ENCODE measurements at places on chromosomes 5 and 9.

DNA sequence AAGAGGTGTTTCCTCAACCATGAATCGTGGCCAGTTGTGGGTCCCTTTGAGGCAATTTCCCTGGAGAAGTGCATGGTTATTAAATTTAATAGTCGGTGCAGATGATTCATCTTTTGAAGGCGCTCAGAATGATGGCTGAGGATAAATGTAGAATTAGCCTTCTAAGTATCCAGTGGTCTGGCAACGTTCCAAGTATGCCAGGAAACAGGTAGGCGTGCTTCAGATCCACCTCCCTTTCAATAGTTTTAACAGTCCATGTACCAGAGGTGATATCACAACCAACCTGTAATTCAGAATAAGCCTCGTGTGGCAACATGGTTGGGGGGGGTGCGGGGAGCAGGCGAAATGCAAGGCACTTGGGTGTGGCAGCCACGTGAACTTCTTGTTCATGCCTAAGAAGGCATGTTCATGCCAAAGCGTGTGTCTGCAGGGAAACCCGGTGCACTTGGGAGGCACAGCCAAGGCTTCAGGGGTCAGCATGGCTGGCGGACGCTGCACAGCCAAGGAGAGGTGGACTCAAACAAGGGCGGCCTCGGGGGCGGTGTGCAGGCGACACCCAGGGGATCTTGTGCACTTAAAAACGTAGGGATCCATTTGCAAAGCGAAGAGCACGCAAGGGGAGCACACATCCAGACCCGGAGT, 5.2 kb upstream of the NKD2 start:
- DNase-seq = peak; percentile 72

DNA sequence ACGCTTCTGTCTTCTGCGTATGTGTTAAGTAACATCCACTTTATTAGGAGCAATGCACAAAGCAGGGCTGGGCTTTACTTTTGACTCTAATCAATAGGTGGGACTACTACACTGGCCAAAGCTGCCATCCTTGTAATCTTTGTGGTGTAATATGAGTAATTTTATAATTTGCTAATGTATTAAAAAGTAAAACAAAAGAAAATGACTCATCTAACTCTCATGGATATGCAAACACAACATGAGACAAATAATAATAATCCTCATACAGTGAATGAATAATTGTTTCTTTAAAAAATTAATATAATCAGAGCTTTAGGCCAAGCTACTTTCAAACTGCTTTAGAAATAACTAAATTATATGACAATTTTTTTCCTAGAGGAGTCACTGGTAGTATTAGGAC, 90.7 kb downstream of the NR3C1 start:
- no peak for DNase-seq

DNA sequence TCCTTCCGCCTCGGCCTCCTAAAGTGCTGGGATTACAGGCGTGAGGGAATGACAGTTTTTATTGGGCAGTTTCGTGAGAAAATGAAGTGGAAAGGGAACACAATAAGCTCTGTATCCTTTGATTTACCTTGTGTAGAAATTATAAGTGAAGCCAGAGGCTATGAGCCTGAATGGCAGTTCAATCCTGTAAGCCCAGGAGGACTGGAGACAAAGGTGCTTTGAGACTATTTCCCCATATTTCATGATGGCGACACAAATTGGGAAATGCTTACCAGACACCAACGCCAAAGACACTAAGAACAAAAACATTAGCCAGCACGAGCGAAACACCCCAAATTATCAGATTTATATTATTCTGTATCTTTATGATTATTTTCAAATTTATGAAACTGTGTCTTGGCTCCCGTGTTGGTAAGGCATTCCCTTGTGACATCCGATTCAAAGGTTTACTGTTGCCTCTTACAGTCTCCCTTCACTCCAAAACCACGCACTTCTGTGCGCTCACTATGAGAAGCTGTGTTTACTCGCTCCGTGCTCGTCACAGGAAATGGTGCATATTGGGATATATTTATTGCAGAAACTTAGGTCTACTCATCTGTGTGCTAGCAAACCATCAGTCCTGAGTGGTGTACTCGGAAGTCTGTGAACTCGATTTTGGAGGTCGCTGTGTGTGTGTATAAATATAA, 73.9 kb downstream of the SH3PXD2B start:
- DNase-seq = no peak

- no peak for DNase-seq
Measured at GRCh38 chr5:178832618-178833201, 27.0 kb upstream of the ZNF354B start.

DNA sequence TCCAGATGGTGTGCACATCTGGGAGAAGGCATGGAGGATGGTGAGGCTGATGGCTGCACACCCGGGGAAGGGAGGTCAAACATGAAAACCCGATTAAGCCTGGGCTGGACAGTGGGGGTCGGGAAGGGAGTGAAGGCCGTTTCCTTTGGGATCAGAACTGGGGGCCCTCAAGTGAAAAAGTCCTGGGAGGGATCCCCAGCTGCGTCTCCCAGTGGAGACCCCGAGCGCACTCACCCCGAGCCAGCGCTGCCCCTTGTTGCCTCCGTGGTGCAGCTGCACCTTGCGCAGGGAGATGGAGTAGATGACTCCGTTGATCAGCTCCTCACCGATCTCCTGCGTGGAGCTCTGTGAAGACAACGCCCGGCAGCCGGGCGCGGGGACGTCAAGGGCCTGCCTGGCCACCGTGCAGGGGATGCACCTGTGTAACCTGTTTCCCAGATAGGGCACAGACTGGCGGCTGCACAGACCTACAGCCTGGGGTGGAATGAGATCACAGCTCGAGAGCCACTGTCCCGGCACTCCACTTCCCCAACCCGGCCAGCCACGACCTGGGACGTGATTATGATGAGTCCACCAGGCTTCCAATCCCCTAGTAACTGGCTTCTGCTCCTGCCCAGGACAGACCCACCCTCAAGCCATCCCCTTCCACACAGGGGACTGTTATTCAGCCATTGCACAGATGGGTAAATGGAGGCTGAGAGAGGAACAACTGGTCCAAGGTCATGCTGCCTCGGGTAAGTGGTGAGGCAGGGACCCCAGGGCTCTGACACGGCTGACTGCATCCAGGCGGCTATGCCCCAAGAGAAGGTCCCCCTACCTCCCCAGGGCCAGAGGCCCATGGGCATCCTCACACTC, 9.0 kb downstream of the RALGDS start:
- DNase-seq = no peak

DNA sequence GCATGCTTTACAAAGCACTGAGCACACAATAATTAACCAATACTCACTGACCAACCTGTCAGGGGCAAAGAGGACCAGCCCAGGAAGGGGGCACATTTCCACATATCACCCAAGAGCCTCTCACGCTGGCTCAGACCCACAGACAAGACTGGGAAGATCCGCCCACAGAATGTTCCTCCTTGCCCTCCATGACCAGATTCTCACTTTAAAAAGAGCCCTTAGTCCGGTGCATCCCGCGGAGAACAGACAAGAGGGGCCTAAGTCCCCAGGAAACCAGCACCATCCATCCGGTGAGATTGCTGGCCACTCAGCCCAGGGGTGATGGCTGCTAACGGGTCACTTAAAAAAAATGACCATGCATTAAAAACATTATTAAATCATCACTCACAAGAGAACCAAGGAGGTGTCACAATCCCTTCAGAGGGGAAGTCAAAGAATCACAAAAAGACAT, 32.9 kb downstream of the SEMA4D start:
- DNase-seq = no peak

GRCh38 chr5:107119656-107120055, 551.1 kb downstream of the EFNA5 start:
- DNase-seq = no peak
